NCI-H226 (cell line): ENCODE measurements at places on chromosomes 12 and 14.

DNA sequence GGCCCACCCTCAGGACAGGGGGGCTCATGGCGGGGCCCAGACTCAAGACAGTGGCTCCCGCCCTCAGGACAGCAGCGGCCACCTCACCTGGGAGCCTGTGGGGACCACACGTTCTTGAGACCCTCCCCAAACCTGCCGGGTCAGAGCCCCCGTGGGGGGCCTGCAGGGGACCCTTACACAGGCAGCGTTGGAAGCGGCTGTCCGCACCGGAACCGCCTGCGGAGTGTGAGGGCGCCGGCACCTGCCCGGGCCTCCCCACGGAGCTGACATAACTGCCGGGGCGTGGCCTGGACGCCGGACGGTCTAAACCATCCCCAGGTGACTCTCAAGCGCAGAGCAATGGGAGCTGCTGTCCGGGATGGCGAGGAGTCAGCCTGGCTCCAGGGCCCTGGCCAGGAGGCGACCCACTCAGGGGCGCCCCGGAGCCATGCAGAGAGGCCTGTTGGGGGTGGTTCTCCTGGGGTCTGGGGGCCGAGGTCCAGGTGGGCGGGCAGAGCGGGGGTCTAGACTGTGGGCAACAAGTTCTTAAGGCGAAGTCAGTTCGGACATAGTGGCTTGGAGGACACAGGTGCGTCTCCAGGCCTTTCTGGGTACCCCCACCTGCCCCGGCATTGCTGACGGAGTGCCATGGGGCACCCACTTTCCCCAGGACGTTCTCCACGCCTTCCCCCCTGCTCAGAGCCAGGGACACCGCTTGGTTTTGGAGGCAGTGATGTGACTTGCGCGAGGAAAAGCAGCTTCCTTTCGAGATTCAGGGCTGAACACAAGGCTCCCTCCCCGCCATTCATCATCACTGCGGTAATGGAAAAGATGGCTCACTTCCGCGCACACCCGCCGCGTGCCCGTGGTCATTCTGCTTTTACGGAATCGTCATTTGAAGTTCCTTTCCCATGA is 23.2 kb downstream of the GALNT9 start:
- no peak for DNase-seq

- no peak for DNase-seq
These were observed 183.8 kb downstream of the CALM1 start for GRCh38 chr14:90580377-90581335.

GRCh38 chr14:58566979-58567378 is 70.8 kb upstream of the DACT1 start:
- DNase-seq: no peak

- no peak for DNase-seq
These were observed 39.4 kb downstream of the MAP1LC3B2 start for GRCh38 chr12:116598311-116599284.

DNA sequence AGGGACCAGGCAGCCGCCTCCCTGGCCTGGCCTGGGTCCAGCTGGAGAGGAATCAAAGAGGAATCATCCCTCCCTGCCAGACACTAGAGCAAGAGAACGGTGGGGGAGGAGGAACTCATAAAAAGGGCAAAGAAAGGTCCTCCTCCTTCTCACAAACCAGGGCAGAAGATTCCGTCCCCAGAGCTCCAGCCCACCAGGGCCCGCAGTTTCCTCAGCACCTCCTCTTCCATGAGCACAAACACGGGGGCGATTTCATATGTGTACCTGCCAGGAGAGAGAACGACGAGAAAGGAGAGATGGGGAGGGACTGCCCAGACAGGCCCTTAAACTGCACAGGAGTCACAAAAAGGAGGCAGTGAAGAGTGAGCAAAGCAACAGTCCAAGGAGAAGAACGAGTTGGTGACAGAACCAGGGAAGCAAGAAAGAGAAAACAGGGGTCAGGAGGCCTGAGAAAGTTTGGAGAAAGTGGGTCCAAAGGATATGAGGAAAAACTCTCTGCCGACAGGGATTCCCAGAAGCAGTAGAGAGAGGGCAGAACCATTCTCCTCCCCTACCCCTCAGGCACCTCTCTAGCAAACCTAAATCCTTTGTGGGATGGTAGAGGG is 8.7 kb upstream of the ZNF740 start:
- no peak for DNase-seq

DNA sequence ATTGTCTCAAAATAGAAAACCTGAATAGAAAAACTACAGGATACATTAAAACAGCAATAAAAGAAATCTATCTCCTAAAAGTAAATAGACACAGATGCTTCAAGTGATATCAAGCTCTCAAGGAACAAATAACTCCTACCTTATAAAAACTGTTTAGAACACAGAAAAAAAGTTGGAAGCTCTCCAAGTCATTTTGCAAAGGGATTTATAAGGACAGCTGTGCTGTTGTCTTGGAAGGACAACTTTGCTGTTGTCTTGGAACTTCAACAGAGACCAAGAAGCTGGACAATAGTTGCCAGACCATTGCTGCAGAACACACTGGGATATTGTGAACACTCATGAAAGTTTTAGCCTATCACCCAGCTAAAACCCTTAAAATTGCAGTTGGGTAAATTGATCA is 780.7 kb downstream of the FLRT2 start:
- DNase-seq: no peak
